ENCODE measurements at places on chromosomes 5 and 9. TPM values are rescaled to one million over a fixed set of nuclear protein-coding genes. Genes with fewer than 3 reads are reported as not detected.

- no peak for DNase-seq
- H3K27me3 ChIP-seq = no peaks in the 10 kb centered on the region
- no peak overlapping the region for H3K27ac ChIP-seq
Observed at GRCh38 chr5:38830521-38831051, 15.2 kb upstream of the OSMR start.

DNA sequence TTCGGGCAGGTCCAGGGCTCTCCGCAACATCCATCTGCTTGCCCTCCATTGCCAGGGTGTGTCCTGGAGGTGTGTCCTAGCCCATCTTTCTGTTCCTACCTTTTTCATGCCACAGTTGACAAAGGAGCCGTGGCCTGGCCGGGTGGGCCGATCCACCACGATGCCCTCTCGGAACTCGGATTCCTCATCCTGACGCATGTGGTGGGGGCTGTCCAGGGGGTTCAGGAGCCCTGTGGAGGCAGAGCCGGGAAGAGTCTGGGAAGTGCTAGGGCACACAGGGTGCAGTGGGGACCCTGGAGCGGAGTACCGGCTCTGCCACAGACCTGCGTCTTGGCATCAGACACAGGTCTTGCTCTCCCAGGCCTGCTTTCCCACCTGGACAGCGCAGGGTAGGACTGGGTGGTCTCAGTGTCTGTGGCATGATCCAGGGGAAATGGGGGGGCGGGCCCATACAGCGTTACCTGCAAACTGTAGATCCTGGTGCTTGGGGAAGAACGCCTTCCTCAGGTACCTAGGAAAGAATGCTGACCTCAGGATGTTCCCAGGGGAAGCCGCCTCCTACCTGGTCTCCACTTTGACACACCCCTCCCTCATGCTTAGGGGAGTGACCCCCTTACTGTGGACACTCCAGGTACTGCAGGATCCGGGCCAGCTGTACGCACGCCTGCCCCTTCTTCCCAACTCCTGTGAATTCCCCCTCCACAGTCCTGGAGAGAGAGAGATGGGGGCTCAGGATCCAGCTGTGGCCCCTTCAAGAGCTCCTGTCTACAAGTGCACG lies 3.5 kb downstream of the SPOUT1 start:
- no peak for DNase-seq
- no peak overlapping the region for H3K27ac ChIP-seq
- peaks cover 36% of the 10 kb centered on the region for H3K36me3 ChIP-seq
- H3K4me1 ChIP-seq = peaks cover 8% of the 10 kb centered on the region

Gene PTPDC1
- total RNA-seq = 25.7 TPM

DNA sequence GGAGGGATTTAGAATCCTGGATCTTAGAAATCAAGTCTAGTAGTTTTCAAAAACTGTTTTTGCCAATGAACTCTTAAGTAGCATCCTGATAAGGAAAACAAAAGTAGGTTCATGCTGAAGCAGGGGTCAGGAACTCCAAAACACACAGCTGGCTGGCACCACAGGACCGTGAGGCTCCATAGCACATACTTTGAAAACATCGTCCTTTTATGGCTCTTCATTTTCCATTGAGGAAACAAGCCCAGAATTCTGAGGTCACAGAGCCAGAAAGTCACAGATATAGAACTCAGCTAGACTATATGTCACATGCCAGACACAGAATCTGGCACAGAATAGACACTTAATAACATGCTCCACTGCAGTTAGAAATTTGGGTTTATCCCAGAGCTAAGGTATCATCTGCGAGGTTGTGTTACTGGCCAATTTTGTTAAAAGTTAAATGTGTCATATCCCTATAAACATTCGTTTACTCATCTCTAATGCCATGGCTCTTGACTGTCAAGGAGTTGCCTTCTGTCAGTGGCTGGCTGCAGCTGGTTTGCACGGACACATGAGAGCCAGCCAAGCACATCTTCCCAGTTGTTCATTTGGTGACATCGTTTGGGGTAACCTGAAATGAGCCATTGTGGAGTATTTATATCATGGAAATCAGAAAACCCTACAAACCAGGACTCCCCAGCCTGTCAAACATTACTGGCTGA lies 58.8 kb downstream of the FAM78A start:
- H3K27ac ChIP-seq = no peak overlapping the region
- DNase-seq = no peak
- peaks cover 16% of the 10 kb centered on the region for H3K36me3 ChIP-seq
- H3K27me3 ChIP-seq = no peaks in the 10 kb centered on the region

- no peaks in the 10 kb centered on the region for H3K4me1 ChIP-seq
- no peaks in the 10 kb centered on the region for H3K27me3 ChIP-seq
- H3K4me3 ChIP-seq = no peak overlapping the region
- H3K27ac ChIP-seq = no peak overlapping the region
Observed at GRCh38 chr9:127628758-127629467, 16.8 kb downstream of the STXBP1 start.

DNA sequence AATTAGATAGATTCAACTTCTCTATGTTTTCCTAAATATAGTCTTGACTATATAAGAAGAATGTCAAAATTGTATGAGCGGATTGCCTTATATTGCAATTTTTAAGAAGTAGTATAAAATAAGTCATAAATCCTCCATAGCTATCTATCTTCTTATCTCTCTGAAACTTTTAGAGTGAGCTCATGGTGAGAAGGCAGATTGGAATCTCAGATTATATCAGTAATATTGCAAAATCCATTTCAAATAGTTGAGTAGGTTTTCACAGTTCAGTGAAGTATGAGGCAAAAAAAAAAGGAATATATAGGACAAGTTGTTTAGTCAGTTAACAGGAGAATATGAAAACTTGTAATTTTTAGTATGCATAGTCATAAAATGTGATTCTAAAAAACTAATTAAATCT lies 156.4 kb downstream of the FAM174A start:
- no peak overlapping the region for H3K27ac ChIP-seq
- H3K4me1 ChIP-seq = no peaks in the 10 kb centered on the region
- H3K36me3 ChIP-seq = no peaks in the 10 kb centered on the region
- no peak for DNase-seq

Data from thoracic aorta (tissue), 2 donors.